Fibroblast of skin of right quadriceps (primary cell): ENCODE measurements at places on chromosomes 13 and 19.
A peak's percentile ranks its signal among the peaks of the same experiment; 100 is the strongest.

- no peak for DNase-seq
Observed at GRCh38 chr19:16569609-16570320, 2.5 kb downstream of the SLC35E1 start.

DNA sequence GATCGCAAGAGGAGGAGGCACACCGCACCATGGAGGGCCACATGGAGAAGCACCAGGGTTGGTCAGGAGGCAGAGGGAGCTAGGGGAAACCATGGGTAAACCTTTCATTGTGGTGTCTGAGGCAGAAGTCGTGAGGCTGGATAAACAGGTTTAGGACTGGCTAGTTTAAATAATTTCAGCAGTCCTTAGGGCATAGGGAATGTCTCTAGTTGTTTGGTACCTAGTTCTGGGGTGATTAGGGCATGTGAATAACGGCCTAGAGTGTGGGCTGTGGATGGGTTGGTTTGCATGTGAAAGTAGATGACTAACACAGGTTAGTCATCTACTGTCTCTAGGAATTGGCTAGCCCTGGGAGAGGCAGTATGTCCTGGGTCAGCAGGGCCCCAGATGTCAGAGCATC, 102.3 kb downstream of the STOML3 start:
- peak; percentile 46 for DNase-seq

- no peak for DNase-seq
Observed at GRCh38 chr13:78404846-78405360, 198.4 kb downstream of the POU4F1 start.

DNA sequence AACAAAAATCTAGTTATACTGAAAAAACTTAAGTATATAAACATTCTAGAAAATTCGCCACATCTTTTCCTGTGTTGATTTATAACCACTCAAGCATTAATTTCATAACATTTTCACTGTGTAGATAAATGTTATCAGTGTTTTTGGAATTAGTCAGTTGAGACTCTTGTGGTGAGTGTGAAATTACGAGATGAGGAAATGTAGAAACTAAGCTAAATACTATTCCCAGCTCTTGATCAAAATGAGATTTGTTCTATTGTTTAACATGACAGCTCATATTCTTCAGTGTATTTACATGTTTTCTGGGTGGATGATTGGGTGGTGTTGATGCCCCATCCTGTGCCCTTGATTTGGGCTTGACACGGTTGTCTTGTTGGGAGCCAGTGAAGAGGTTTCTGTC, 406.8 kb downstream of the DACH1 start:
- DNase-seq, result no peak

- DNase-seq, result no peak
Observed at GRCh38 chr13:71124230-71124629, 742.8 kb downstream of the DACH1 start.

- peak; percentile 99 for DNase-seq
Observed at GRCh38 chr19:46413262-46414031, at the start of gene CCDC8. Gene CCDC8 (minus strand): TSS chr19:46413564. CDS start chr19:46412810, 754 bp downstream.

- no peak for DNase-seq
Observed at GRCh38 chr13:48586591-48587103, 53.8 kb upstream of the RCBTB2 start.

- DNase-seq, result no peak
Observed at GRCh38 chr19:48117515-48118130, 7.0 kb upstream of the PLA2G4C start.

DNA sequence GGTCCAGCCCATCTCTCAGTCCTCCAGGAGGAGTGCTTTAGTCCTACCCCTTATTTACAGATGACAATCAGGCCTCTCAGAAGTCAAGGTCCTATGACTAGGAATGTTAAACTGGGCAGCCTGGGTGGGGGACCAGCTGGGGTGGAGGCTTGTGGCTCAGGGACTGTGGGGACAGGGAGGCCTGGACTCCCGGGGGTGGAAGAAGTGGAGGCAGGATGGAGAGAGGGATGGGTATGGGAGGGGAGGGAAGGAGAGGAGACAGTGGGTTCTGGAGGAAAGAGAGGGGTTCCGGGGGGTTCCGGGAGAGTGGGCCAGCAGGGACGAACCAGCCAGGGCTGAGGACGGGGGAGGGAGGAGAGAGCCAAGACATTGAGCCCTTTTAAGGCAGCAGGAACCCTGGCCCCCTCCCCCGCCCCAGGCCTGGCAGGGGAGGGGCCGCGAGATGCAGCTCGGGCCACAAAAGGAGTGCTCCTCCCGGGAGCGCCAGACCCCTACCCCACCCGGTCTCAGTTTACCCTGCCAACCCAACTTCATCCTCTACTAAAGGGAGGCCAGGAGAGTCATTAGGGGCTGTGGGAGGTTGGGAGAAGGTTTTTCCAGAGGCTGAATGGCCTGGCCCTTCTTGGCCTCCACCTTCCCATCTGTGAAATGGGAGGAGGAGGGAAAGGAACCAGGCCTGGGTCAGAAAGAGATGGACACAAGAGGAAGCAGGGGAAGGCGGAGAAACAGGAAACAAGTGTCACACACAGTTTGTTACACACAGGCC, 1.7 kb downstream of the DMPK start:
- no peak for DNase-seq

DNA sequence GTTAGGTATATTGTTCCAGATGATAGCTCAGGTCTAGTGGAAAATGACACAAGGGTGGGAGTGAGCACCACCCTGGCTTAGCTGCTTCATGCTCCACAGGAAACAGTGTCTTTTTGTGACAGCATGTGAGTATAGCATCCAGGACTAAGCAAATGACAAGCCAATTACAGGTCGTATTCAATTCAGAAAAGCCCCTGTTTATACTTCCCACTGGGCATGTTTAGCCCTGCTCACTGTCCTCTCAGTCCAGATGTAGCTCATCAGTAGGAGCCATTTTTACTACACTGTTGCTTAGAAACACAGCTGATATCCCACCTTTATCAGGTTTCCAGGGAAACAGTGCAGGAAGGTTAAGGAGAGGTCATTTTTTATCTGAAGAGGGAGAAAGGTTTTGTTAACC, 8.0 kb downstream of the ABHD13 start:
- no peak for DNase-seq

DNA sequence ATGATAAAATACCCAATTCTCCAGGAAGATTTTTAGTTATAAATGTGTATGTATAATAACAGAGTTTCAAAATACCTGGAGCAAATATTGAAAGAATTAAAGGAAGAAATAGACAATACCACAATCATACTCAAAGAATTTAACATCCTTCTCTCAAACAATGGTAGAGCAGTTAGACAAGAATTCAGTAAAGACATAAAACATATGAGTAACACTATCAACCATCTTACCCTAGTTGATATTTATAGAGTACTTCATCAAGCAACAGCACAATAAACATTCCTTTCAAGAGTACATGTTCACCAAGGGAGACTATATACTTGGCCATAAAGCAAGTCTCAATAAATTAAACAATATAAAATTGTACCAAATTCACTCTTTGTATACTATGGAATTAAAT, 108.4 kb downstream of the DLEU7 start:
- peak; percentile 56 for DNase-seq

DNA sequence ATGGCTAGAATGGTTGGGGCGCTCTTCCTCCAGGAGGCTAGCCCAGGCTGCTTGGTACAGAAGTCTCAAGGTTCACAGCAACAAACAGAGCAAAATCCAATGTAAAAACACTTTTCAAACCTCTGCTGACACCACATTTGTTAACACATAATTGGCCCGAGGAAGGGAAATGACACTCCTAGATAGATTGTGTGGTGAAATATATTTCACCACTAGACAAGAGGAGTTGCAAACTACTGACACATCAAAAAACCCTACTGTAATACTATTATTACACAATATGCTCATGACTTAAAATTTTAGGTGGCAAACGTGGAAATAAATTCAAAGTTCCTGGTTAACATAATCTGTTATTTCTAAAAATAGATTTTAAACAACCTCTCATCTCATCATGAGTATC, 643.6 kb downstream of the PCDH9 start:
- peak; percentile 6 for DNase-seq

- no peak for DNase-seq
Observed at GRCh38 chr13:36261011-36261410, 36.6 kb downstream of the CCDC169 start.

- DNase-seq, result no peak
Observed at GRCh38 chr19:18651300-18651699, 14.5 kb downstream of the KLHL26 start.

- no peak for DNase-seq
Observed at GRCh38 chr13:79647533-79647932, 166.6 kb downstream of the NDFIP2 start.

DNA sequence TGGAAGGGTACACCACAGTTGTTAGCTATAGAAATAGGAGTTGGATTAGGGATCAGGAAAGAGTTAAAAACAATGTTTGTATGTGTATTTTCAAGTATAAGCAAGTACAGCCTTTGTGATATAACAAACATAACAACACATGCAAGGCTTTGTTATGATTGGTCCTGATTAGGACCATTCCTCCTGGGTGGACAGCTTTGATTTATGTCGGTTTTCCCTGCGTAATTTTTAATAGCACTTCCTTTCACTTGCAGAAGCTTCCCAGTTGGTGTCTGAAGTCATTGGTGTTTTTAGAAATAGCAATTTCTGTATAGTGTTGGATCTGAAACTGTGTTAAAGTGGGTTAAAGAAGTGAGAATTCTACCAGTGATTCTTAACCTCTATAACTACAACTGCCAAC, 10.0 kb downstream of the FNDC3A start:
- DNase-seq, result no peak

GRCh38 chr19:5332501-5332900, 8.1 kb downstream of the PTPRS start:
- DNase-seq, result no peak

DNA sequence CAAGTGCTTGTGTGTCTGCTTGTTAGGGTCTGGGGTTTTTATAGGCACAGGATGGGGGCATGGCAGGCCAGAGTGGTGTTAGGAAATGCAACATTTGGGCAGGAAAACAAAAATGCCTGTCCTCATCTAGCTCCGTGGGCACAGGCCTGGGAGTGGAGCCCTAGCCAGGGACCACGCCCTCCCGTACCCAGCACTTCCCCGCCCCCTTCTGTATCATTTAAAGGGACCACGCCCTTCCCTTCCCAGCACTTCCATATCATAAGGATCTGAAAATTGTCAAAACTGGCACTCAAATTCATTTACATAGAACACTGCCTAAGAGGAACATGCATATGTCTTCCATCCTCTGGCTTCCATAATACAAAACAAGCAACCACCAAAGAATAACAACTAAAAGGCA, 185.8 kb downstream of the B3GLCT start:
- DNase-seq, result no peak

- DNase-seq, result no peak
Observed at GRCh38 chr13:62627226-62627625, 1211.6 kb upstream of the PCDH20 start.

GRCh38 chr13:99087954-99088491, 110.2 kb upstream of the DOCK9 start:
- DNase-seq, result no peak

- DNase-seq, result peak; percentile 4
Observed at GRCh38 chr13:59280297-59280696, 883.4 kb downstream of the DIAPH3 start.

DNA sequence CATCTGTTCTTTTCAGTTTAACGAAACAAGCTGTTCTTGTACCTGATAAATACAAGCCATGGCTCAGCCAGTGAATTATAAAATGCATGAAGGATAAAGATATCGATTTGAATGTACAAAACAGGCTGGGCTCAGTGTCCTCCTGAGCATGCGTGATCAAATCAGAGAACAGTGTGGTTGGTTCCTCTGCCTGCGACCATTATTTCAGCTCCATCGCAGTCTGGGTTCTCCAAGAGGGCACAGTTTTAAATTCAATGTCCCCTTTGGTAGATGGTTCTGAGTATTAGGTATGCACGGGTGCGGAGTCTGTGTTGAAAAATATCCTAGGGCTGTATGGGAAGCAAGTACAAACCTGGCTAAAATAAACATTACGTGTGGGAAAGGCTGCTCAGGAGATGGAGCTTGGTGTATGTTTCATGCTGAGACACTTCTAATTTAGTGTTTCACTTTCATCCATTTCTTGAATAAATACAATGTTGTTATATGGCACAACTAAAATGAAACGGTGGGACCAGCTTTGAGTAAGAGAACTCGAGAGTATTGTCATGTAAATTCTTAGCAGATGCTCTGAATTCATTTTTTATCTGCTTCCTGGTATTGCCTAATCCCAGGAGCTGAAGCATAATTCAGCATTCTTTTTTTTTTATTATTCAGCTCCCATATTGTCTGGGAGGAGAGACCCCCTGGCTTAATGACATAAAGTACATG, 458.7 kb downstream of the MYO16 start:
- no peak for DNase-seq
